Caki2 (cell line): ENCODE measurements at places on chromosomes 7 and 10.

- DNase-seq: no peak
Measured at GRCh38 chr7:104972500-104972899, 41.5 kb upstream of the KMT2E start.

DNA sequence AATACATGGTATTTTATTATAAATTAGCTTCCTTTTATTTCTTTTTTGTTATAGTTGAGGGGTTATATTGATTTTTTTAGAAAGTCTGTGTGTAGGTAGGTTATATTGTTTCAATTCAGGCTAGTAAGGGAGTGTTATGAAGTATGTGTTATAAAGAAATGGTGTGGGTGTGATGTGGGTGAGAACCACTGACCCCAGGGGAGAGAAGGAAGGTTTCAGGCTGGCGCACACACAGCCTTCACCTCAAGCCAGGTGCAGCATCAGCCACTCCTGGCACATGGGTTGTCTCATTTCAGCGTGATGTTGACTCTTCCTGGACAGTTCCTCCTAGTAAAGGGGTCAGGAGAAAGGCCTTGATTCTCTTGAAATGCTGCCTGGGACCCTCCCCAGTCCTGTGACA is 291.3 kb downstream of the POU6F2 start:
- no peak for DNase-seq

DNA sequence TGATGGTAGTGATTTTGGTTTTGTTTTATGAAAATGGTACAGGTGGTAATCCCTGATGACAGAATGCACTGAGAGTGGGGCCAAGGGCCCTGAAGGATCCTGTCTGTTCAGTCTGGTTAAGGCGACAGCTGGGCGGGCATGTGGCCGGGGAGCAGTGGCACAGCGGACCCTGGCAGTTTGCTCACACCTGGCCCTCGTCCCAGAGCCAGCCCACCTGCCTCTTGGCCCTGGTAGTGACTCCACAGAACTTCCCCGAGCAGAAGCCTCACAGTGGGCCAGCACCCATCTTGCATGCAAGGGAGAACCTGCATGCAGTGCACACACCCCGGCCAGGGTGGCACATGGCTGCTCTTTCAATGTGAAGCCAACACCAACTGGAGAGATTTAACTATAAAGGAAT is 82.8 kb downstream of the ALOX5 start:
- no peak for DNase-seq

DNA sequence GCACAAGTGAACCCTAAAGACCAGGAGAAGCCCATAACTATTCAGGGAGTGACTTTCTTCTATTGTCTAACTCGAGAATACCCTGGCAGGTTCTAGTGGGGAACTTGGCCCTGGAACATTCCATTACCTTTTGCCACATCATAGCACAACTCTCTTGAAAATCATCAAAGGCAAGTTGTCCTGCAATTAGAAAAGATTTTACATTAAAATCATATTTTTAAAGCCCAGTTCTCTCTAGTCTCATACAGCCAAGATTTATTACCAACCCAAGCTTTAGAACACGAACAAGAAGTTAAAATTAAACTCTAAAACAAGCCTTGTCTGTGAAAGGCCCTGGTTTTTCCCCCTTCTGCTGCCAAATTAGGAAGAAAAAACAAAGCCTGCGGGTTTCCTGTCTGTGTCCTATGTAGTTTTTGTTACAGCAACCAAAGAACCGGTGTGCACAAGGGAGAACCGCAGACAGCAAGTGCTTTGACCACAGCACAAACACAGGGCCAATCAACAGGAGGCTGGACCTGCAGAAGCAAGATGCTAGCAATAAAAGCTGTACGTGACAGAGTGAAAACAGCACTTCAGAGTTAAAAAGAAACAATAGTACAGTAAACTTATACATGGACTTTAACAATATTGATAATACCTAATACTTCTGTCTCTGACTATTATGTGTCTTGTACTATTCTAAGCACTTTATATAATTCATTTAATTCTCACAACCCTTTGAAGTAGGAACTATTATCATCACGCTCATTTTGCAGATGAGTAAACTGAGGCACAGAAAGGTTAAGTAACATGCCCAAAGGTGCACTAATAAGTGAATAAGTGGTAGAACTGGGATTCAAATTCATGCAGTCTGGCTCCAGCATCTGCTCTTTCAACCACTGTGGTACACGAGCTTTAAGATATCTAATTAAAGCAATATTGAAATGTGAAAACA is 65.8 kb downstream of the STK17A start:
- DNase-seq: peak; percentile 70

DNA sequence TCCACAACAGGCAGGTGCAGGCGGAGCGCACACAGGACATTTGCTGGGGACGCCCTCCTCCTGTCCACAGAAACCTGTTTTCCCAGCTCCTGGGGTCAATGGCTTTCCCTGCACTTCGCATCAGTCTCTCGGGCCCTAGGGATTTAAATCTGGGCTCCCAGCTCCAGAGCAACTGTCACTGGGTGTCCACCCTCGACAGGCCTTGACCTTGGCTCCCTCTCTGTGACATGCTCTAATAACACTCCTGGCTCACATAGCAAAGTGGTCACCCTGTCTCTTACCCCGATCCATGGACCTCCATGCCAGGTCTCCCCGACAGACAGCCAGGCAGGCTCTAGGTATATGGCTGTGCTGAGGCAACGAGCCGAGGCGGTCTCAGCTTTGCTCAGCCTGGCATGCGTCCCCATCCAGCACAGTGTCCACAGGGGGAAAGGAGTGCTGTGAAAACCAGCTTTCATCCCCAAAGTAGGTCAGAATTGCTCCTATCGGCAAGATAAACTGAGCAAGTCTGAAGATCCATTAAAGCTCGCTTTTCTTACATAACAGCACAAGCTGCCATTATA is 195.6 kb downstream of the TNS3 start:
- no peak for DNase-seq
